ENCODE measurements at places on chromosomes 1 and 21. TPM values are rescaled to one million over a fixed set of nuclear protein-coding genes. Genes with fewer than 3 reads are reported as not detected.
A peak's percentile ranks its signal among the peaks of the same experiment; 100 is the strongest.

REN gene
- total RNA-seq = not detected

RNU1-3 gene
- total RNA-seq = 306 TPM

CD101 gene
- 9.3 TPM for total RNA-seq

C8A gene
- not detected for total RNA-seq

DNA sequence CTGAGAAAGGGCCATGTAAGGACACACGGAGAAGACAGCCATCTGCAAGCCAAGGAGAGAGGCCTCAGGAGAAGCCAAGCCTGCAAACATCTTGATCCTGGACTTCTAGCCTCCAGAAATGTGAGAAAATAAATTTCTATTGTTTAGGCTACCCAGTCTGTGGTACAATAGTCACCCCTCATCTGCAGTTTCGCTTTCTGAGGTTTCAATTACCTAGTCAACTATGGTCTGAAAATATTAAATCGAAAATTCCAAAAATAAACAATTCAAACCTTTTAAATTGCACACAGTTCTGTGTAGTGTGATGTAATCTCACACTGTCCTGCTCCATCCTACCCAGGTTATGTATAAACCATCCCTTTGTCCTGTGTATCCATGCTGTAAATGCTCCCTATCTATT, 52.6 kb downstream of the ZNF644 start:
- no peak for DNase-seq

TSSK3 gene
- 1.9 TPM for total RNA-seq

DNA sequence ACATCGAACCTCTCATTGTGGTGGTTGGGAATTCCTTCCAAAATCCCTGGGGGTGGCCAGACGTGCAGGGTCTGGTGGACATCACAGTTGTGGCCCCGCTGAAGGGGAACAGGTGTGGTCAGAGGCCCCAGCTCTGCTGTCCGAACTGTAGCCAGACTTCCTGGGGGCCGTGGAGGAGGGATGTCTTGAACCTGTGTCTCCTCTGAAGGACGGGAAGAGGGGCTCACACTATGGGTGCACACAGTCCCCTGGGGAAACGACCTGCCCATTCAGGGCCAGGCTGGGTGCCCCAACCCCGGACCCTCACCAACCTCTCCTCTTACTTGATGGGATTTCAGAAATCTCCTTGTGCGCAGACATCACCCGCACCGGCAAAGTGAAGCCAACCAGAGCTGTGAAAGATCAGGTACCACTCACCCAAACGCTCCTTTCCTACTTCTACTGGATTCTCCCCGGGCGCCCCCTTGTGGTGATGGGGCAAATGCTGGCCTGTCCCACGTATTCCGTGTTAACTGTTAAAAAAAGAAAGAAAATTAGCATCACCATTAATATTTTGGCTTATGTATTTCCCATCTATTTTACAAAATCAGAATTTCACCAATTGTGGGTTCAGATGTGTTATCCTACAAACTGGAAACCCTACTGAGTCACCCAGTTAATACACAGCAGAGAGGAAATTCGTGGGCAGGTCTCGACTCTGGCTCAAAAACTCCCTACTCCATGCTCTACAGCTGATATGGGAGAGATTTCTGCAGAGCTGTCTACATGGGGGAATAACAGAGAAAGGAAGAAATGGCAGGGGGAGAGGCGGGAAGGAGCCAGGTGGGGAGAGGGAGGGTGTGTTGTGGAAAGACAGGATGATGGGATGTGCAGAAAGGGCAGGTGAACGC, 28.1 kb downstream of the PADI4 start:
- peak; percentile 71 for DNase-seq

- no peak for DNase-seq
Measured at GRCh38 chr1:4449972-4450371, 204.4 kb upstream of the AJAP1 start.

FOXD2 gene
- total RNA-seq = 0.57 TPM

GRCh38 chr1:231519166-231519565, 9.3 kb upstream of the TSNAX start:
- no peak for DNase-seq

DNA sequence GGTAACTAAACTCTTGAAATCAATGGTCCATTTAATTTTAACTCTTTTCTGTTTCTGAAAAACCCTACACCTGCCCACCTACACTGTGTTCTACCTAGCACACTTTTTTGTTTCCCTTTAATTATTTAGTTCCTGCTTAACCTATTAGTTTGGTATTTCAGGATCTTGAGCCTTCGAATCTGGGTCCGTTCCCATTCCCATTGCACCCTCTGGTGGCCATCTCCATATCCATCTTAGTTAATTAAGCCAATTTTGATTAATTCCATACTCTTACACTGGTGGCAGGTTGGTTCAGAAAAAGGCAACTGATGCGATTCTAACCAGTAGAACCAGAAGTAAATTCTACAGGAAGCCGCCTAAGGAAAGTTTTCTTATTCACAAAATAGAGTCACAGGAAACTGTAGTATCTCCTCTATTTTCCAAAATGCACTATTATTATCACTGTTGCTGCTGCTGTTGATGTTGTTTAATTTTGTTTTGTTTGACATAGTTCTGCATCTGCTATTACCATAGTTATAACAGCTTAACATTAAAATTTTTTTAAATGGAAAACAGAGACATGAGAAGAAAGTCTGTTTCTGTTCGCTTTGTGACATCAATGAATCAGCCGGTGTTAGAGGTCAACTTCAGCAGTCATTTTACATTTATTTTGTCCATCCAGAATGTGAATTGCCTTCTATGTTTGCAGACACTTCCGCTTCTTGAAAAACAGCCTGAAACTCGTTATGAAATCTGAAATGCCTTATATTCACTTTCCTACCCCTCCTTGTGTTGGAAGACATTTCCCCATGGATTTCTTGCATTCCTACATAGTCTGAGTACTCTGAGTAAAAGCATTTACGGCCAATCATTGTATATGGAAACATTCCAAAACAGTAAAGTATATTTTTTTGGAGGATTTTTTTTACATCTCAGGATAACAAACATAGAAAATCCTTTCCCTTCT, 115.5 kb upstream of the NCAM2 start:
- DNase-seq = peak; percentile 28

- DNase-seq = no peak
Measured at GRCh38 chr1:199151634-199152425, 513.0 kb downstream of the PTPRC start.

LMX1A gene
- total RNA-seq = not detected
